T-helper 2 cell (primary cell): ENCODE measurements at places on chromosomes 13 and 19.
A peak's percentile ranks its signal among the peaks of the same experiment; 100 is the strongest.

GRCh38 chr13:34347784-34348573 is 530.0 kb downstream of the RFC3 start:
- DNase-seq, result no peak

DNA sequence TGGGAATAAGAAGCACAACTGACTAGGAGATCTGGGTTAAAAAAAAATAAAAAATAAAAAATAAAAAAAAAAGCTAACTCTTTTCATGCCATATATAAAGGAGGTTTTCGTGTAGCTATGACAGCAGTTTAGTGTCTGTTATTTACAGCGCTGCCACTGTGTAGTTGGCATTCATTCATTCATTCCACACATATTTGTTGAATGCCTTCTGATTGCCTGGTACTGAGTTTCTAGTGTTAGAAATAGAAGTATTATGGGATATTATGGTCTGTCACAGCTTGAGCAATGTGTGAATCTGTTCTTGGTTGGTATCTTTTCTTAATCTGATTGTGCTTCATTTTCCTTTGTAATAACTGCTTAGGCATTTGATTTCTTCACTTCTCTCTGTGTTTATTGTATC is 237.4 kb downstream of the NBEA start:
- no peak for DNase-seq

DNA sequence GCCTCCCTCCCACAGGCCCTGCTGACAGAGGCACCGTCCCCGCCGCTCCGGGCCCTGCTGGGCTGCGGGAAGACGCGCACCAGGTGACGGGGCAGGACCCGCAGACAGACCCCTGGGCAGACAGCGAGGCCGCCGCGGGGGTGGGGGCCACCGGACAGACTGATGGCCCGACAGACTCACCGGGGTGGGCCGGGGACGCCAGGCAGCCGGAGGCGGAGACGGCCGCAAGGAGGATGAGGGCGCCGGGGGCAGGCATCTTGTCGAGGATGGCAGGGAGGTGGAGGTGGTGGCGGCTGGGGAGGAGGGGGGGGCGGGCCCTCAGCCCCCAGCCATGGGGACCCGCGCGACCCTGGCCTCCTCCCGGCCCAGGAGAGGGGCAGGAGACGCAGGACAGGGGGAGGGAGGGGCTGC is 309 bp downstream of the LMTK3 start:
- DNase-seq, result no peak

DNA sequence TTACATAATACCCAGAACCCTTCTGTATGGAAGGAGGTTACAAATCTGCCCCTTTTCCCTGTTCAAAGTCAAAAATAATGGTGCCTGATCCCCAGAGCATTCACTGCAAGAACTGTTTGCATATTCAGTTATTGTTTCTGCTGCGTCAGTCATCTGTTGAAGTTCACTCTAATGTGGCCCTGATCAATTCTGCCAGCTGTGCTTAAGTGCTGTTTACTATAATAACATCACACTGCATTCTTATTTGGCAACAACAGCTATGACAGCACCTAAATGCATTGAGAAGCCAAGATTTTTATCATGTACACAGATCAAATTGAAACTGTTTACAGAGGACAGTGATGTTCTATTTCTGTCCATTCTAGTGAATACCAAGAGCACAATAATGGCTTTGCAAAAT is 115.9 kb downstream of the DACH1 start:
- no peak for DNase-seq

GRCh38 chr13:90740099-90740498 is 607.4 kb upstream of the MIR17HG start:
- no peak for DNase-seq

GRCh38 chr13:41580345-41580744 is 123.0 kb downstream of the RGCC start:
- no peak for DNase-seq

GRCh38 chr13:94228763-94229162 is 250.7 kb downstream of the DCT start:
- no peak for DNase-seq

- DNase-seq, result no peak
Measured at GRCh38 chr19:46915386-46915785, 54.6 kb downstream of the ARHGAP35 start.

- DNase-seq, result no peak
Measured at GRCh38 chr13:99572921-99573320, 71.6 kb downstream of the TM9SF2 start.

DNA sequence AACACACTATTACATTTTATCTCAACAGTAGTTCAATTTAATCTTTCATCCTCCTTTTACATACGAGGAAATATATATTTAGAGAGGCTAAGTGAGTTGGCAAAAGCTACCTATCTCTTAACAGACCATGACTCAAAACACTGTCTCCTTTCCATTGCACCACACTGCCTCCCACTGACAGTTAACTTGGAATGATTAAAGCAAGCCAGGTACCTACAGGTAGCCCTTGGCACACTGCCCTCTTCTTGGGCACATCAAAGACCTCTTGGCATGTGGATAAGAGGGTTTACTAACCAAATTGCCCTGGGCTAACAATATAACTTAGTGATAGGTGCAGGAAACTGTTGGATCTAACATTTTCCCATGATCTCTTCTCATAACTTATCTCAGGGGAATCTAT is 1.8 kb downstream of the ABHD13 start:
- no peak for DNase-seq

- no peak for DNase-seq
Measured at GRCh38 chr13:60662595-60662994, 265.6 kb downstream of the TDRD3 start.

- DNase-seq, result no peak
Measured at GRCh38 chr13:114234266-114234644, 442 bp upstream of the CDC16 start.

DNA sequence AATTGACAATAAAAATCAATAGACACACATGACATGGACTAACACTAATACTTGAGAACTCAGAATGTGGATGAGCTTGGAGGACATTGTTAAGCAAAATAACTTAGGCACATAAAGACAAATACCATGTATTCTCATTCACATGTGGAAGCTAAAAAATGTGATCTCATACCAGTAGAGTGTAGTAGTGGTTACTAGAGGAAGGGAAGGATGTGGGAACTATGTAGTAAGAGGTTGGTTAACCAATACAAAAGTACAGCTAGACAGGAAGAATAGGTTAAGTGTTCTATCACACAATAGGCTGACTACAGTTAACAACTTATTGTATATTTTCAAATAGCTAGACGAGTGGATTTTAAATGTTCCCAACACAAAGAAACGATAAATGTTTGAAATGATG is 415.8 kb upstream of the KLF12 start:
- no peak for DNase-seq

GRCh38 chr13:98345107-98345935 is 168.3 kb upstream of the RNF113B start:
- no peak for DNase-seq

DNA sequence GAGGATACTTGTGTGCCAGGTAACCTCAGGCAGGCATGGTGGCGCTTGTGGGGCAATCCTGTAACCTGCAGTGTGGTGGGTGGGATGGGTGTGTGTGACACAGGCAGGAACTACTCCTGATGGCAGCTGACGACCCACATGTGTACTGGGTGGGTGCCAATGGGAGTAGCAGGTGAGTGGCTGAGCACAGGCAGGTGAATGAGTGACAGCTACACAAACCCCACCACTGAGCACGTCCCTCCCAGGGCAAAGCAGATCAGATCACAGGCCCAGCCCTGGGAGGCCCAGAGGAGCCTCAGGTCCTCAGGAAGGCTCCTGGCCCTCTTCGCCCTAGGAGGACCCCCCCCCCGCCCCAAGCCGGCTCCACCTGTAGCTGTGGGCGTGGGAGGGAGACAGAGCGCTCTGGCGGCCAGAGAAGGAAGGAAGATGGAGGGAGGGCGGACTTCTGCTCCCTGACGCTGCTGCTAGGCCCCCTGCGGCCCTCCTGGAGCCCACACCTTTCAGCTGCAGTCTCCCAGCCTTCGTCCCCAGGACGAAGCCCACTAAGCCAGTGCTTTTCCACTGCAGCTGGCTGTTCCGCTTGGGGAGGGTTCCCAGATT is 1.3 kb upstream of the ZNF181 start:
- no peak for DNase-seq

DNA sequence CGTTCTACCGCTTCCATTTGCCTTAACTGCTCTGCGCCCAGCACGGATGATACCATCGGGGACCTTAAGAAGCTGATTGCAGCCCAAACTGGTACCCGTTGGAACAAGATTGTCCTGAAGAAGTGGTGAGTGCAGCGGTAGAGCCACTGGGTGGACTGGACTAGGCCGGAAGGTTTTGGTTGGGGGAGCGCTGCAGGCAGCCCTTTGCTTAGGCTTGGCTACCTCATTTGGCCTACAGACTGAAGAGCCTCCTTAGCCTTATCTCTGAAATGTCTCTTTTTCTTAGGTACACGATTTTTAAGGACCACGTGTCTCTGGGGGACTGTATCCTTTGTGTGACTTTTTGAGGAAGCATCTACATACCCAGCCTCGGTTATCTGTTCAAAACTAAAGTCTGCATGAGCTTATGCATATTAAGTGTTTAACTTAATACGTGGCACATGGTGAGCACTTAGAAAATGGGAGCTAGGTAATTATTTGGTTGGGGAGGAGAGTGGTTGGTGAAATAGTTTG is 889 bp downstream of the UBL5 start:
- no peak for DNase-seq

DNA sequence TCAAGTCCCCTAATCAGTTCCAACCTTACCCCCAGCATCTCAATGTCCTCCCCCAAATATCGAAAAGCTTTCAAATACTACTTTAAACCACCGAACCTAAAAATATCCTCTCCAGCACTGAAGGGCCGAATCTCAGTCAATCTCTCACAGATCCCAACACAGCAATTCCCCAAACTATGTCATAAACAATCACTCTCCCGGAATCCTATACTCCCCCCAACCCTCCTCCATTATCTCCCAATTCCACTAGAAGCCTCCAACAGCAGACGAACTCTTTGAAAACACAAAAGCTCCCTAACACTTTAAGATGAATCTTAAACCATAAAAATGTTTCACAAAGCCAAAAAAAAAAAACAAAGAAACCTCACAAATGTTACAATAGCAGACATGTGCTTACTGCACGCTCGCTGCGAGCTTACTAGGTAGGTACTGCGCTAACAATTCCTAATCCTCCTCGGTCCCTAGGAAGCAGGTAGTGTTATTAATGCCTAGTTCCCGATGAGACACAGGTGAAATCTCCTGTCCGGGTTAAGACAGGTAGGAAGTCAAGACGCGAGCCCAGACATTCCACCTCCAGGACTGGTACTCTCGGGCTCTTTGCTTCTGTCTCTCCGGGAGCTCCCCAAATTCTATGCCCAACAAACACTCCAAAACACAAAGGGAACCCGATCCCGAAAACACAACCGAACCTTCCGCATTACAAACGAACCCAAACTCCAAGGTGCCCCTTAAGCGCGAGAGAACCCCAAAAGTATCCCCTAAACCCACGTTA is 14.2 kb downstream of the FBXO46 start:
- DNase-seq, result no peak

DNA sequence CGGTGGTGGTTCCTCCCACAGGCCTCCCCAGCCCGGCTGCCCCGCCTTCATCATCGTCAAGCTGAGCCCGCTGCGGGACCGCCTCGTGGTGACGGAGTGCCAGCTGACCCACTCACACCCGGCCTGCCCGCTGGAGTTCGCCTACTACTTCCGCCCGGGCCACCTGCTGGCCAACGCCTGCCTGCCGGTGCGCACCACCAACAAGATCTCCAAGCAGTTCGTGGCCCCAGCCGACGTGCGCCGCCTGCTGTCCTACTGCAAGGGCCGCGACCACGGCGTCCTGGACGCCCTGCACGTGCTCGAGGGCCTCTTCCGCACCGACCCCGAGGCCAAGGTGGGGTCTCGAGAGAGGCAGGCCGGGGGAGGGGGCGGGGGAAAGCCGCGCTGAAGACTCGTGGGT is 12.0 kb downstream of the ZSWIM9 start:
- no peak for DNase-seq

- no peak for DNase-seq
Measured at GRCh38 chr13:98761126-98761985, 8.9 kb upstream of the SLC15A1 start.

DNA sequence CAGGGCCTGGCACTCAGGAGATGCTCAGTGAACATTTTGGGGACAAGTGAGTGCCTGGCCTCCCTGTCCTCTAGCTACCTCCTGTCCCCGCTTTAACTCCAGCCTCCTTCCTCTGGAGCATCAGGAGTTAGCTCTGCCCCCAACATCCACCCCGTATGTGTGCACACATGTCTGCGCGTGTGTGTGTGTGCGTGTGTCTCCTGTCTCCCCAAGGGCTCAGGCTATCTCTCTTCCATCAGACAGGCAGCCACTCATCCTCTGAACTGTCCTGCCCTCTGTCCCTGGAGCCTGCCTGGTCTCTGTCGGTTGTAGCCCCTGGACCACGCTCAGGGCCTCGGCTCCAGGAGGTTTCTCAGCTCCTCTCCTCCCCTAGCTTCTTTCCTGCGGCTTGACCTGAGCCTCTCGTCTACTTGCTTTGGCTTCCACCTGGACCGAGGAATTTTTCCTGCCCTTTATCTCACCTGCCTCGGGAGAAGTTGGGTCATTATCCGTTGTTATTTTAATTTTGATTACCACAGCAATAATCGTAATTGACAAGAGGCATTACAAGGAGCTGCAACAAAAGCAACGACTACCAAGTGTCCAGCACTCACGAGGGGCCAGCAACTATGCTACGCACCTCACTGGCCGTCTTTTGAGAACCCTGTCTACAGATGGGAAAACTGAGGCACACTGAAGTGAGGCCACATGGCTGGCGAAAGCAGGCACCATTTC is 32.0 kb upstream of the ASF1B start:
- no peak for DNase-seq

GRCh38 chr19:17242431-17243208 is 3.1 kb downstream of the NR2F6 start:
- no peak for DNase-seq

DNA sequence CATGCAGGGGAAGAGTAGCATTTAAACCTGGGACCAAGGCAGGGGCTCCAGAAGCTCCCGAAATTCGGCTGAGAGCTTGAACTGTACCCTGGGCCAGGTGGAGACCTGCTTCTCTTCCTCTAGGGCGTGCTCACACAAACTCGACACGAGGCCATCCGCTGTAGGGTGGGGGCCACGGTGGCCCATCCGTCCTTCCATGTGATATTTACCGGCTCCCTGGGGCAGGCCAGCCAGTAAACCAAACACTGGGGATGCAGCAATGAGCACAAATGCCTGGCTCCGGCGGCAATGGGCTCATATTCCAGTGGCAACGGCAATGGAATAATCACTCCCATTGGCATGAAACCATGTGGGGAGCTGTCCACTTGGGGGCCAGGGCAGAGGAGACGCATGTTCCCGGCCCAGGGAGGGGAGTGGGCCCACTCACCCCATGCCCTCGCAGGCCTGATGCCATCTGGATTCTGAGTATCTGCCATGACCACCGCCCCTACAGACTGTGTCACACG is 10.8 kb downstream of the SH3GL1 start:
- no peak for DNase-seq

DNA sequence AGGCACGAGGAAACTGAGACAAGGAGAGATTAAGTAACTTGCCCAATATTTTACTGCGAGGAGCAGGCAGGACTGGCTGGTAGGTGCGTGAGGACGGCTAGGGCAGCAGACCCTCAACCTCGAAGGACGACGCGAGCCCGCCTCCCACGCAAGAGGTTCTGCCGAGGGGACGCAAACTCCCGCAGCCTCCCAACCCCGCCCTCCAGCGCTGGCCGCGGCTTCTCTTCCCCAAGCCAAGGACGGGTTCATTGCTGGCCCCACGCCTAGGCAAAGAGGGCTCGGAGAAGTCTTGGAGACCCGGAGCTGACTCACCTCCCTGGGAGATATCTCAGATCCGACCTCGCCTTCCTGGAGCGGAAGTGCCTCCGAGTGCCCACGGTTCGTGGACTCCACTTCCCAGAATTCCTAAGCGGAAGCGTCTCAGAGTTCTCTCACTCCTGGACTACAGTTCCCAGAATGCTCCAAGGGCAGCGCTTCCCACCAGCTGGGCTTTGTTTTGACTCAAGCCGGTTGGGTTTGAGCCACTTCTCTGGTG is at the start of gene ZNF235:
TSS of gene ZNF235 (minus strand) at position 367 of the 535 bp plus-strand sequence. CDS start 1,621 bp downstream, outside the sequence.
- DNase-seq, result peak; percentile 44
